H1 (cell line): ENCODE measurements at places on chromosomes 3 and 15. TPM values are rescaled to one million over a fixed set of nuclear protein-coding genes. Genes with fewer than 3 reads are reported as not detected.

The GATA2 gene
- 0.30 and 0.40 TPM in 2 replicates for total RNA-seq

DNA sequence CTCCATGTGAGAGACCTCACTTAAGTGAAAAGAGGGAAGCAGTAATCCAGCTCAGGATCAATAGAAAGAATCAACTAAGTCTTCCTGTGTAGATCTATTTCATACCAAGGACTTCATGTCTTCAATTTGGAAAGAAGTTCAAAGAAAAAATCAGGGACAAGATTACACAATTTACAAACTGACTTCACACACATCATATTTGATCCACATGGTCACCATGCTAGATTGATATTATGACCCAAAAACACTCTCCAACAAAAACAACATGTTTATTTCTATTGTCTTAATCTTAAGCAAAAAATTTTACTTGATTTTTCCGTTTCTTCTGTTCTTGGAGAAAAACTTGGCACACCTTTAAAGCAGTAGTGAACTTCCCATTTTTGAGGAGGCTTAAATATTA, 76.3 kb downstream of the THBS1 start:
- no peak for DNase-seq

The H1-8 gene
- not detected in 2 replicates for total RNA-seq

The C3orf52 gene
- 13.1 and 13.2 TPM in 2 replicates for total RNA-seq

- DNase-seq = no peak
Observed at GRCh38 chr3:13023235-13023970, 49.8 kb downstream of the IQSEC1 start.

GRCh38 chr3:132237652-132238032, 79.6 kb upstream of the ACP3 start:
- no peak for DNase-seq

GRCh38 chr3:154598166-154598565, 168.2 kb upstream of the GPR149 start:
- DNase-seq = no peak

GRCh38 chr3:107598926-107599771, 76.4 kb downstream of the BBX start:
- peak; percentile 36 for DNase-seq

GRCh38 chr3:146343551-146343950, 92.6 kb upstream of the PLSCR4 start:
- no peak for DNase-seq

DNA sequence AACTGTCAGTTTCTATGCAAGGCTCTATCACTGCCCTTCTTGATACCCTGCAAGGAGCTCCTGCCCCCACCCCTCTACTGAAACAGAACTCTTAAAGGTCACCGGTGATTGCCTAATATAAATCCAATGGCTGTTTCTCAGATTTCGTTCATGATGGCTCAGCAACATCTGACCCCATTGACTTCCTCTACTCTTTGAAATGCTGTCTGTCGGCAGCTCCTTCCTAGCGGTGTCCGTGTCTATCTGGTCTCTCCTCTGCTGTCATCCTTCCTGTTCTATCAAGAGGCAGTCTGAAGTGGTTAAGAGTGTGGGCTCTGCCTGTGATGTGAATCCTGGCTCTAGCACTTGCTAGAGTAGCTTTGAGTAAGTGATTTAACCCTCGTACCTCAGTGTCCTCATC, 5.5 kb downstream of the TMEM266 start:
- DNase-seq = no peak

- DNase-seq = peak; percentile 53
Observed at GRCh38 chr15:70512772-70513362, 250.5 kb downstream of the UACA start.

- DNase-seq = no peak
Observed at GRCh38 chr15:90400759-90401314, 12.8 kb downstream of the IQGAP1 start.

- no peak for DNase-seq
Observed at GRCh38 chr3:152909180-152909883, 74.4 kb downstream of the P2RY1 start.

DNA sequence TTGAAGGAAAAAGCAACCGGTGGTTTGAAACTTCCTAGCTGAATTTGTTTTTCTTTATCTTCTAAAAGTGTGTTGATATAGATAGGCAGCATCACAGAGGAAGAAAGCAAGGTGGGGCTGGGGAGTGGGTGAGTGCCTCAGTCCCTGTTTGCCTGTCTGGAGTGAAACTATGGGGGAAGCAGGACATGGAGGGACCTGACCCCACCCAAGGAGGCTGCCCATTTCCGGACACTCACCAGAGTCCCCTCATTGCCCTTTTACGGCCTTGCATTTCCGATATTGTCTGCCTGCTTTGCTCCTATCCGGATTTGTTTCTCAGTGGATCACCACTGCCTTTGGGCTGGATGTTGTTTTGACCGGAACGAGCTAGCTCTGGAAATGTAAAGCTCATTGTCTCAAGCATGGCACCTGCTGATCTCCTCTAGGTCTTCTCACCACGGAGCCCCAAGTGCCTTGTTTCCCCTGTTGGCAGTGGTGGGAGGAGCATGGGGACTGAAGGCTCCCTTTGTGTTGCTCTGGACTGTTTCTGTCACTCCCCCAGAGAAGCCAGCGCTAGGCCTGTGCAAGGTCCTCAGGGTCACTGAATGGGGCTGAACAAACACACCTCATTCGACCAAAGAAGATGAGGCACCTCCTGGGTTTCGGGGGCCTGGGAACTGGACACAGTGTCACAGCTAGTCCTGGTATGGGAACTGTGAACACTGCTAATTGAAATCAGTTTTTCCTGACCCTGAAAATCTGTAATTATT, 7.0 kb downstream of the CLDN11 start:
- DNase-seq = no peak

DNA sequence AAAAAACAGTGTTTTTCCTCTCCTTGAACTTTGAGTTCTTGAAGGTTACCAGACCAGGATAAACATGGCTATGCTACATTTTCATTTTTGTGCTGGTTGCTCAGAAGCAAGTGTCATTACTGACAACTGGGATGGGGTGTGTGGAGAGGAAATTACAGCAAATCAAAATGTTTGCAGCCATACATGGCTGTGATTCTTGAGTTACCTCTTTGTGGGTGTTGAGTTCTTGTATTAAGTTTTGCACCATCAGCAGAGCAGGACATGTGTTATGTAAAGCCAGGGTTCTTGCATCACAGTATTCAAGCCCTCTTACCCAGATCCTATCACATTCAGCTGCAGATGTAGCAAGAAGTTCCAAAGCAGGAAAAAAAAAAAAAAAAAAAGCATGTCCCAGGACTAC, 53.9 kb upstream of the ATOSA start:
- no peak for DNase-seq

- DNase-seq = no peak
Observed at GRCh38 chr3:183038221-183038620, 57.9 kb upstream of the DCUN1D1 start.

- DNase-seq = no peak
Observed at GRCh38 chr15:97126553-97127233, 796.2 kb downstream of the NR2F2 start.

- DNase-seq = no peak
Observed at GRCh38 chr3:24678421-24678865, 183.8 kb upstream of the THRB start.

DNA sequence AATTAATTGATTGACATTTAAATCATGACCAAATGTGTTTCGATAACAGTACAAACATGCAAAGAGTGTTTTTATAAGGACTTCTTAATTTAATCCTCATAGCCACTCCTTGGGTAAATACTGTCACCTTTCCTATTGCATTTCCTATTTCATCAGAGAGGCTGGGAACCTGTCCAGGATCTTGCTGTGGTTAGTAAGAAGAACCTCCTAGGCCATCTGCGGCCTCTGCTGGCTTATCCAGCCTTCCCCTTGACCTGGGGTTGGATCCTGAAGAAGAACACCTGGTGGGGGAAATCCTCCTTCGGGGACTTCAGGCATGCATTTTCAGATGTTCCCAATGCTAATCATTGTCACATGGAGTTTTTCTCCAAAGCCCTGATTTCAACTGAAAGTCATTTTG, 25.5 kb downstream of the GLDN start:
- DNase-seq = no peak

GRCh38 chr15:81524496-81524895, 150.5 kb upstream of the TMC3 start:
- DNase-seq = no peak

- no peak for DNase-seq
Observed at GRCh38 chr15:68981941-68982340, 32.6 kb upstream of the NOX5 start.

DNA sequence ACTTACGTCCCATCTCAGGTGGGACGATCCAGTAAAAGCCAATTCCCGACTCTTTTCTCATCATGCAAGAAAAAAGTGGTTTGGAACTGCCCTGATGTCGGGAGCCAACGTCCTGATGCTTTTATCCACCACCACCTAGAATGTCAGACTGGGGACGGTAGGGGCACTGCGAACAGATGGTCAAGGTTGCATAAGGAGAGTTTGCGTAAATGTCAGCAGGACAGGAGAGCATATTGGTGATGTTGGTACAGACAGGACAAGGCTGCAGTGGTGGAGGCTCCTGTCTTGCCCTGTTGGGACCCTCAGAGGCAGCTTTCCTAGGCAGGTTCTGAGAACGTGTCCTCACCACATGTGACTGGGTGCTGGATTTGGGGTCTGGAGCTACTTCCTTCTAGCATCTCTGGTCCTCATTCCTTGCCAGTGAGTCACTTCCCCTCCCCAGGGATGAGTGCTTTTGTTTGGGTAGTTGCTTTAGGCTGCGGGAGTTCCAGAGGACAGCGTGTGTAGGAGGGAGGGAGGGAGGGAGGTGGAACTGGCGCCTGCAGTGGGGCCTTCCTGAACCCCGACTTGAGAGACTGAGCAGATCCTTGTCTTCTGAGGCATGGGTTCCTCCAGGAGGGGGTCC, 21.0 kb downstream of the THSD4 start:
- no peak for DNase-seq

- no peak for DNase-seq
Observed at GRCh38 chr15:97383516-97383915, 577.0 kb upstream of the ARRDC4 start.

DNA sequence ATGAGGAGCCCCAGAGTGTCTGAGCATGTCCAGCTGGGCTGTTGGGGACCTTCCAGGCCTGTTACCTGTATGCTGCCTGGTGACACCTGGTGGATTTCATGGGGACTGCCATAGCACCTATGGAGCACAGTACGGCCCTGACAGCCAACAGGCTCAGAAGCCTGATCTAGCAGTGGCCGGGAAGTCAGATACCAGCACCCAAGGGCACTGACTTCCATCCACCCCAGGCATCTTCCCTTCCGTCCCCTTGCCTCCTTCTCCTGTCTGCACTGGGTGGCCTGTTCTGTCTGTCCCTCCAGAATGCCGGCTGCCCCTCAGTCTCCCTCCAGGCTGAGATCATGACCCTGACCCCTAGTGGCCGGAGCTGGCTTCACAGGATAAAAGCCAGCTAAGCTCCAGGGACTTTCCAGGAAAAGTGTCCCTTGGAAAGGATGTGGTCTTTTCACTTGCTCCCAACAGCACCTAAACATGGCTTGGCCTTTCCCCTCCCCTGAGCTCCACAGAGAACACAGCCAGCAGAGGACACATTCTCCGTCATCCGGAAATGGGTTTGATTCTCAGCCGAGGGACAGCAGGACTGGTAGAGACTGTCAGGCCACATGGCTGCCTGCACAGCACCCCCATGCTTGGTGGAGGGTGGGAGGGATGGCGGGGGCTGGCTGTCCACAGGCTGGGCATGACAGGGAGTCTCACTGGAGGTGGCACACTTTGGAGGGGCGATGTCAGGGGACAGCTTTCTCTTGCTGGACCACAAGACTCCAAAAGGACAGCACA, 9.5 kb downstream of the RPS17 start:
- DNase-seq = no peak

GRCh38 chr3:93910097-93910496, 63.6 kb downstream of the PROS1 start:
- no peak for DNase-seq

The NRG4 gene
- total RNA-seq = not detected in 2 replicates

- no peak for DNase-seq
Observed at GRCh38 chr15:63080634-63081250, 38.2 kb downstream of the TPM1 start.

DNA sequence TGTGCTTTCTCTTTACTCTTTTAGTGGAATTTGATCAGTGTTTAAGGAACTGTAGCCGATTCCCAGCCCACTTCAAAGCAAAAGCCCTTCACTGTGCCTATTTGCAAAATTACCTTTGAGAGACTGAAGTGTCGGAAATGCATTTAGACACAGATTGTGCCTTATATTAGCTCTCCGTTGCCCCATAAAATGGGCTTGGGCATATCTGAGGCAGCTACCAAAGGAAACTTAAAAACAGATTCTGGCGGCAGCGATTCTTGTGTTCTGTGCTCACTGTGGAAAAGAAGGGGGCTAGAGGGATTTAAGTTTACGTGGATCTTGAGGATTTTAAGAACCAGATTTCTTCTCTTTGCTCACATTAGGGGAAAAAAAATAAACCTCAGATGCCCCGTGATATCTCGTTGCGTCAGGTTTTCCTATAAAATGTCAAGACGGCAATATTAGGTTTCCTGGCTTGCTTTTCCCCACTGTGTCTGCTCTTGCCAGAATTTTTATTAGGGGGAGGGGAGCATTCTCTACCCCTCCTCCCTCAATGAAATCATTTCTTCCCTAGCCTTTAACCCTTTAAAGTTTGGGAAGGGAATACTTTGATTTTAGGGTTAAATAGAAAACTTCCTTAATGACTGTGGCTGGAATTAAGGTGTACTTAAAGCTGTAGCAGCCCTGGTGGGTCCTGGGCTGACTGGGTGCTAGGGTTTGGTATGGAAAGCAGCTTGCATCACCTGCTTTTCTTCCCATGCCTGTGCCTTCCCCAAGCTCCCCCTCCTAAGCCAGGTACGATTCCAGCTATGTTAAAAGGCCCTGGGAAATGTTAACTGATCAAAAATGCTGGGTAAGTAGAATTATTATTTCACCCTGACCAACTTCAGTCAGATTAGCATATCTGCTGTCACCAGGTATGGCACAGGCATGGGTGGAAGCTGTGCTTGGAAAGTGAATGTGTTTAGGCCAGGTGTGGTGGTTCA, 73.8 kb downstream of the SMAD3 start:
- DNase-seq = no peak
